ENCODE measurements at places on chromosomes 4 and X.

- no peak for DNase-seq
Measured at GRCh38 chr4:56723659-56724230, 42.6 kb upstream of the HOPX start.

GRCh38 chrX:123217728-123218127 lies 33.6 kb downstream of the GRIA3 start:
- no peak for DNase-seq

GRCh38 chr4:158020734-158021346 lies 152.0 kb downstream of the GASK1B start:
- DNase-seq: peak; percentile 94

DNA sequence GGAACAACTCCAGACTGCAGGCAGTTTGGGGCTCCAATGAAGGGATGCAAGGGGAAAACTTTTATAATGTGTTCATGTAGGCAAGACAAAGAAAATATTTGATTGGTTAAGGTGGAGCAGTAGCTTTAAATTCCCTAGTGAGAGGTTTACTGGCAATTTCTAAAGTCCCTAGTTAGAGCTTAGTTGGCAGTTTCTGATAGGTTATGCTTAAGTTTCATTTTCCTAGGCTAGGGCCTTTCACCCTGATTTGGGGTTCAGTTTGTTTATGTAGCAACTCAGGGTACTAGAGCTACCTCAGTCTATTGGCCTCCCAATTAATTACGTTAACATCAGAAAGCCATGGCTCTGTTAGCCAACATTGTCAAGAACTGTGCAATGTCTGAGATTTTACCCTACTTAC lies 14.6 kb downstream of the BBS12 start:
- DNase-seq: no peak

Measured in astrocyte of the spinal cord (primary cell).